ENCODE measurements at places on chromosomes 5 and 9.

DNA sequence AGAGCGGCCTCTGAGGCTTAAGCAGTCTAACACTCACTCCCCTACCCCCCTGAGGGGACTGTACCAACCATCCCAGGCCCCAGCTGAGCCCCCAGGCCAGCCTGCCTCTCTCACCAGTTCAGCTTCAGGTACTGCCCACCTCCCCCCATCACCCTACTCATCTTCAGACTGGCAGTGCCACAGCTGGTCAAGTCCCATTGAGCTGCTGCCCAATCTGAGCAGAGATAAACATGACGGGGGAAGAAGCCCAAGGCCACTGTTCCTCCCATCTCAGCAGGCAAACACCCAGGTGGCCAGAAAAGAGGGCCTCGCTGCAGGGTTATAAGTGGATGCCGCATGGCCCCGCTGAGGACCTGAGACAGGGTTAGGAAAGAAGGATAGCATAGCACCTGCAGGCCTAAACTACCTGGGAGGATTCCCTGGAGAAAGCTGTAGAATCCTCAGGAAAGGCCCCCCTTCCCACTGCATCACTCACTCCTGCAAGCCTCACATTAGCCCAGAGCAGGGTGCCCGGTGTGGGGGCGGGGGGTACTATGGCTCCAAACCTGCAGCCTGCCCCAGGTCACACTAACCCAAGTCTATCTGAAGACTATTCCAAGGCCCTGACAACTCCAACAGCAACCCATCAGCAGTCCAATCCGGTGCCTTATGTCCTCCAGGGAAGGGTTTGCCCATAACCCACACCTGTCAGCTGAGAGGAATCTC, 3.6 kb downstream of the B4GALT1 start:
- no peak for DNase-seq

DNA sequence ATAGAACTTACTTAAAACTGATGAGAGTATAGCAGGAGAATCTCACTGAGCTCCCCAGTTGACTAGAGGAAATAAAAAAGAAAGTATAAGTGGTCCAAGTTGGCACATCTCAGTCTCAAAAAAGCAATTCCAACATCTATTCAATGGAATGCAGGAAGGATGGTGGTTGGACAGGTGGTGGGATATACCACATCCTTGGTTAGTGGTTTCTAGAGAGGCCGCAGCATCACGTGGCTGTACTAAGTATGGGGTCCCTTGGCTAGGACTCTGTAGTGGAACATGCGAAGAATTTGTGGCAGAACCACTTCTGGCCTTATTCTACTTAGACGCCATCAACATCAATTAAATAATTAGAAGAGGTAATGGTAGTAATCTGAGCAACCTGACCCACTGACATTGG, 232.4 kb downstream of the SAXO1 start:
- no peak for DNase-seq

DNA sequence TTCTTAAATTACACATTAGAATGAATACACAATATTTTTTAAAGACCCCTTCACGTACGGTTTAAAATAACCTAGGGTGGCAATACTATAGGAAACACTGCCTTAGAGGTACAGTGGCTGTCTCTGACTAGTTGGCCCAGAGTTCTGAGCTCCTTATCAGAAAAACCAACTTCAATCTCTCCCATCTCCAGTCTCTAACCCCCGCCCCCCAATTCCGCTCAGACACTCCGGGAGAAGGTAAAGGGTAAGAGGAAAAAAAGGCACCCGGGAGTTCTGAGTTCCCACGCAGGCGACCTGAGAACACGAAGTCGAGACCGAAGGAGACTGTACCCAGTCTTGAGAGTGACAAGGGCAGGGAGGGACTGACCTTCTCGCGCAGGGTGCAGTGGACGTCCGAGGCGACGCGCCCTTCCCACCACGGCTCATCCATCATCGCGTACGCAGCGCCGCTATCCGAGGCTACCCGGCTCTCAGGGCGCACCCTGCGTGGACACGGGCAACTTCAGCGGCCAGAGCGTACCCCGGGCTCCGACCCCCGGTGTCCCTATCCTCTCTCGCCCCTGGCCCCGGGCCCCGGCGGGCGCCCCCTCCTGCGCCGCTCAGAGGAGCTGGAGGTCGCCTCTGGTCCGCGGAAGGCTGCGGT, 752 bp downstream of the CCNJL start:
- DNase-seq, result no peak

GRCh38 chr5:72268753-72269410, 51.2 kb downstream of the MRPS27 start:
- no peak for DNase-seq

DNA sequence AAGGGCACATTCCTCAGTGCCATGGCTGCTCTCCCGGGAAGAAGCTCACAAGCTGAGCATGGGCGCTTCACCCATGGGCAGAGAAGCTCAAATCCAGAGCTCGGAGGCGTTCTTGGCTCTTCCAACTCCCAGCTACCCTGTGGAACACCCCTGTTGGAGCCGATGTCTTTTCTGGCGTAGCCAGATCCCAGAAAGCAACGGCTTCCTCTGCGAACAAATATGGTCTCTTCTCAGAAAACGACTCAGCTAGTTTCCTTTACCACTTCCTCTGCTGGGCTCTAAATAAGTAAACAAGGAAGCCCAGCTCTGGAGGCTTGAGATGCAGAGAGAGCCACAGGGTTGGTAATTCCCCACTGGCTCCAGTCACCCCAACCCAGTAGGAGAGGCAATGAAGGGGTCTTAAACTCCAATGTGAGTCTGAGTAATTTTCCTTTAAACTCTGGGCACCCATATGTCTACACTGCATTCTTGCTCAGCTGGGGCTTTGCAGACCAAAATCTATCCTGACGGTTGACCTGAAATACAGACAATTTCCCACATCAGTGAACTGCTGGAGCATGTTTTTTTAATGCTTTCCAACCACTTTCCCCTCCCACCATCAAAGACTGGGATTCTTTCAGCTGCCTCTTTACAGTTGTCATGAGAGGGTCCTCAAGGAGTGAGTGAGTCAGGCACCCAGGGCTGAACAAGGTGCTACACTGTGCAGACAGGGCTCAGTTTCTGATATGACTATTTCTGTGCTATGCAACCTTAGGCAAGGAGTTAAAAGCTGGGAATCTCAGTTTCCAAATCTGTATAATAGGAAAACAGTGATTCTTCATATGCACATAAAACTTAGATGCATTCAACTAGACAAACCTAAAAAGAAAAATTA, at the start of gene LCP2:
Gene LCP2 (minus strand): TSS at position 189 of the 874 bp plus-strand sequence. CDS start 166 bp downstream, at position 23.
- DNase-seq, result no peak

DNA sequence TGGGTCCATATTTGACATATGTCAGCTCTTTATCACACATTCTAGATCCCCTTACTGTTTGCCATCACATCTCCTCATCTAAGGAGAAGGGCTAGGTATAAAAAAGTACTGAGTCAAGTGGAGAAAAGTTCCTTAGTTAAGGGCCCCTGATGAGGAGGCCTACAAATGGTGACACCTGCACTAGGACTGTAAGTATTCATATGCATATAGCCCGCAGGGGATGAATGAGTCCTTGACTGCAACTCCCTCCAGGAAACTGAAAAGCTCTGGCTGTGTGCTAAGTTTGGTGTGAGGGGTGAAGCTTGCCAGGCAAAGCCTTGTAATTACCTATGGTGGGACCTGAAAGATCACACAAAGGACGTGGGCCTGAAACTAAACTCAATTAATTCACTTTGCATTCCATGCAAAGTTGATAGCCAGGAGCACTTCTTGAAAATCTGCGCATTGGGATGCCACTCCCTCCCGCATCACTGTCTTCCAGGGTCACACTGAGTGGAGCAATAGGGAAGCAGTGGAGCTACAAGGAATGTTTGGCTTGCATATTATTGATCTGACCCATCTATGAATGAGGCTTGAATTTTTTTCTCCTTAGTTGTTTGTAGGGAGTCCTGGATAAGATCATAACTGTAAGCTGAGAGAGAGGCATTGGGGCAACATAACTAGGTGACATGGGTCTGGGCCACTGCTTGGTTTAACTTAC, 11.9 kb upstream of the EQTN start:
- DNase-seq, result no peak

GRCh38 chr5:163789870-163790269, 284.5 kb downstream of the MAT2B start:
- no peak for DNase-seq

GRCh38 chr9:136010615-136011361, 49.6 kb upstream of the UBAC1 start:
- DNase-seq, result no peak

DNA sequence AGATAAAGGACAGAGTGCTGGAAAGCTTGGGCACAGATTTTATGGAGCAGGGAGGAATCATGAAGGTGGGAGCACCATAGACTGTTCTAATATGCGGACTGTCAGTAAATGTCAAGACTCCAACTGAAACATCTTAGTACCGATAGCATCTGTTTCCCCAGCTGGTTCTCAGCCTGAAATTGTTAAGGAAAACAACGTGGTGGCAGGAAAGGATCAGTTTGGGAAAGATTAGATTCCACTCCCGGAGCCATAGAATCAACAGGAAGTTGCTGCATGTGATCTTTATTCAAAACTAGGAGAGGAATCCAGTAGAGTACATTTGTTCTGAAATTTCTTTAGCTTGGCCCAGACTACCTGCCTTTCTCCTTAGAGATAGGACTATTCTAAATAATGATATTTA, 559.1 kb downstream of the CSNK1G3 start:
- no peak for DNase-seq

DNA sequence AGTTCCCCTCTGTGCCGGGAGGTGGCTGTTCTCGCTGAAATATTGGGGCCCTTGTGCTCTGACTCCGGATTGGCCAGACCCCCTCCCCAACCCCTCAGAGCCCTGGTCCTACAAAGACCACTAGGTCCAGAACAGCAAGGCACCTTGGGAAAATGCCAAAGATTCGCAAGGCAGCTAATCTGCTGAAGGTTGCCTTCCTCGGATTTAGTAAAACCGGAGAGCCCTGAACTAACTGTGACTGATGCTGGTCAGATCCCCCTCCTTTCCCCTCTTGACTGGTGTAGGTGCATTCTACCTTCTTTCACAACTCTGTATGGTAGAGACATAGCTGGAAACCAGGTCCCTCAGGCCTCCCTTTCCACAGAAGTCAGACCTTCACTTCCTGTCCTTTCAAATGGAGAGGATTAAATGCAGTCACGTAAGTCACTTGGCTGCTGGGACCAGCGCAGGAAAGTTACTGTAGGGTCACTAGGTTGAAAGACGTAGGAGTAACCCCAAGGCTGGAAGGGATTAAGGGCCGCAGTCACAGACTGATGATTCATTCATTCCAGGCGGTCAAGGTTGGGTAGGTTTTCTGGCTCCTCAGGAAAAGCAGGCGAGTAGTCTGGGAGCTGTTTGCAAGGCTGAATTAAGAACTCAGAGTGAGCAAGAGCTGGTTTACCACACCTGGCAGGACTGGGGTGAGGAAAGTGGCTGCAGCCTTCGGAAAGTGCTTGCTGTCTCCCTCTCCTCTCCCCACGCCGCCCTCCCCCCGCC, 5.3 kb downstream of the BARX1 start:
- no peak for DNase-seq

GRCh38 chr5:171578049-171578828, 158.8 kb downstream of the FGF18 start:
- DNase-seq, result no peak

DNA sequence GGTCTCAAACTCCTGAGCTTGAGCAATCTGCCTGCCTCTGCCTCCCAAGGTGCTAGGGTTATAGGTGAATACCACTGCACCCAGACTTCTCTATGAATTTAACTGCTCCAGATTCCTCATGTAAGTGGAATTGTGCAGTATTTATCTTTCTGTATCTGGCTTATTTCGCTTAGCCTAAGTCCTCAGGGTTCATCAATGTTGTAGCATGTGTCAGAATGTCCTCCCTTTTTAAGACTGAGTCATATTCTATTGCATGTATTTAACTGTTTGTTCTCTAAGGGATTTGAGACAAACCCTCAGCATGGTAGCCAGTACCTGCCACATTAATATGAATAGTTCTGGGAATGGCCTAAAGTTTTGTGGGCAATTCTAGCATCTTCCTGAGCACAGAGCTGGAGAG, 53.9 kb upstream of the TUT7 start:
- no peak for DNase-seq

DNA sequence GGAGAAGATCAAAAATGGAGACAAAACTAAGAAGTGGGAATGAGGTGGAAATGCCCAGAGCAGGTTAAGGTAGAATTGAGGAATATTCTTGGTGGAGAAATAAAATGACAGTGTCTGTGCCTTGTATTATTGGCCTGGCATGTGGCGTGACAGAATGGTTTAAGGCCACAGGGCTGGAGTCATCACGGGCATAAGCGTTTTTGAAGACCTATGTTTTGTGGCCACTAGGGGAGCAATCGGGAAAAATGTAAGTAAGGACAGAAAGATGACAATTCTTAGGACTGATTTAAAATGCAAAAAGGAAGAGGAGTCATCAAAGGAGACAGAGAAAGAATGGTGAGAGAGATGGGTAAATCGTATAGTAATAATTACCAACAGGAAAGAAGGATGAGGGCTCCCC, 72.2 kb upstream of the EPB41L4A start:
- DNase-seq, result no peak

- DNase-seq, result no peak
Measured at GRCh38 chr9:19992556-19992955, 203.7 kb upstream of the SLC24A2 start.

- no peak for DNase-seq
Measured at GRCh38 chr9:5531101-5531882, 21.0 kb downstream of the PDCD1LG2 start.

GRCh38 chr5:78765756-78766411, 117.3 kb upstream of the LHFPL2 start:
- DNase-seq, result no peak

DNA sequence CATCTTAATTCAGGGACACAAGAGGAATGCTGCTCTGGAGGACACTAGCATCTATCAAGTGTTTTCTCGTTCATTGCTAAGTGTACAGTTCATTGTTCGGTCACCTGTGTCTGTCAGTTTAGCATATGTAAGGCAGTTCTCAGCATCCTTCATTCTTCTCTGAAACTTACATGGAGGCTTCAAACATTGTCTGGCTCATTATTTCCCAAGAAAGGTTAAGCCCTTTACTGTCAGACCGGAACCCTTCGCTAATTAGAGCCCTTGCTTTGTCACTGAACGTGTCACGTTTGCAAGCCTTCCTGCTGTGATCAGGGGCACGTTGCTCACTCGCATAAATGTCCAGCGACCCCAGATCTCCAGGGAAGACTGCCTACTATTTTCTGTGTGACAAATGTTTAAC, 62.3 kb upstream of the RIOK2 start:
- no peak for DNase-seq

DNA sequence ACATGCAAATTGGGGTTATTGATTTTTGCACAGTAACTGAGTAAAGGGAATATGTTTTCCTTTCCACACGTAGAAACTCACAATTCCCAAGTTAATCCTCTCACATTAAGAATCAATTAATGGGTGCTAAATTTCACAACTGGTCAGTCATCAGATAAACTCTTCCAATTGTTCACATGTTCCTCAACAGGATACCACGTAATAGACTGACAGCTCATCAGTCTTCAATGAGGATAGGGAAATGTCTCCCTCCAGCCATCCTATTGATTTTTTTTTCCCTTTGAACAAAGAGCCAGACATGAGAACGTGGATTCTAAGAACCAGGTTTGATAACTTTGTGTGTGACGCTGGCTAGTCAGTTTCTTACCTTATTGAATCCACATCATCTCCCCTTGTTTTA, 768 bp upstream of the CER1 start:
- DNase-seq, result no peak

Measured in substantia nigra (tissue), 51 donors.